COLO829 (cell line): ENCODE measurements at places on chromosomes 16 and 17.
A peak's percentile ranks its signal among the peaks of the same experiment; 100 is the strongest.

- no peak for DNase-seq
These were observed 45.6 kb downstream of the EMP2 start for GRCh38 chr16:10534748-10535147.

GRCh38 chr17:80124351-80124981 is 22.5 kb downstream of the EIF4A3 start:
- DNase-seq = no peak

- no peak for DNase-seq
These were observed 715.7 kb upstream of the SOX9 start for GRCh38 chr17:71405101-71405500.

DNA sequence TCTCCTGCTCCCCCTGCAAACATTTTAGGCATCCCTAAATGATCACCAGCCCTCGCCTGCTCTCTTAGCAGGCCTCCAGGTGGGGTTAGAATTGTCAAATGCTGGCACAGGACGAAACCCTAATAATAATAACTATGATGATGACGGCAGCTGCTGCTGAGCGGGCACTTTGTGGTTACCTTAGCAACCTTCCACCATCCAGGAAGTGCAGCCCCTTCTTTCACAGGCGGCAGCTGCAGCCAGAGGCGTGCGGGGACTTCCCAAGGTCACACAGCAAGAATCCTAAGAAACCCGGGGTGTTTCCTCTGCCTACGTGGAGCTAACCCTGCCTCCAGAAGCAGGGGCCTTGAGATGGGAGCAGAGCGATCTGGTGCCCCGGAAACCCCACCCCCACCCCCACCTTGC is 22.4 kb upstream of the EIF1 start:
- no peak for DNase-seq

GRCh38 chr17:57463103-57463885 is 207.0 kb downstream of the MSI2 start:
- DNase-seq = peak; percentile 89

GRCh38 chr16:49859125-49859811 is 3.4 kb upstream of the ZNF423 start:
- DNase-seq = no peak

DNA sequence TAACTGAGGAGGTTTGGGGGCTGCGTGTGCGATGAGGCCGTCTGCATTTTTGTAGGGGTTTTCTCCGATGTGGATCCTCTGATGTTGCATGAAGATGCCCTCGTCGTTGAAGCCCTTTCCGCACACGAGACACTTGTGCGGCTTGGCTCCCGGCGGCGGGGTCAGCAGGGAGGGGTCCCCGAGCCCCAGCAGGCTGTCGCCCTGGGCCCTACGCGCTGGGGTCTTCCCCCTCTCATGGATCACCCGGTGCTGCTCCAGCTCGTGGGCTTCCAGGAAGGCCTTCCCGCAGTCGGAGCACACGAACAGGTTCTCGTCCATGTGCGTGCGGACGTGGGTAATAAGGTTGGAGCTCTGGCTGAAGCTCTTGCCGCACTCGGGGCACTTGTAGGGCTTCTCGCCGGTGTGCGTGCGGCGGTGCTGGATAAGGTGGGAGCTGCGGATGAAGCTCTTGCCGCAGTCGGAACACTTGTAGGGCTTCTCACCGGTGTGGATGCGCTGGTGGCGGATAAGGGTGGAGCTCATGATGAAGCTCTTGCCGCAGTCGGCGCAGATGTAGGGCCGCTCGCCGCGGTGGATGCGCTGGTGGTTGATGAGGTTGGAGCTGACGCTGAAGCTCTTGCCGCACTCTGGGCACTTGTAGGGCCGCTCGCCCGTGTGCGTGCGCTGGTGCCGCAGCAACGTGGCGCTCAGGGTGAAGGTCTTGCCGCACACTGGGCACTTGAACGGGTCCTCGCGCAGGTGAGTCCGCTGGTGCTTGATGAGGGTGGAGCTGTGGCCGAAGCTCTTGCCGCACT is 4.3 kb downstream of the ZNF629 start:
- no peak for DNase-seq

DNA sequence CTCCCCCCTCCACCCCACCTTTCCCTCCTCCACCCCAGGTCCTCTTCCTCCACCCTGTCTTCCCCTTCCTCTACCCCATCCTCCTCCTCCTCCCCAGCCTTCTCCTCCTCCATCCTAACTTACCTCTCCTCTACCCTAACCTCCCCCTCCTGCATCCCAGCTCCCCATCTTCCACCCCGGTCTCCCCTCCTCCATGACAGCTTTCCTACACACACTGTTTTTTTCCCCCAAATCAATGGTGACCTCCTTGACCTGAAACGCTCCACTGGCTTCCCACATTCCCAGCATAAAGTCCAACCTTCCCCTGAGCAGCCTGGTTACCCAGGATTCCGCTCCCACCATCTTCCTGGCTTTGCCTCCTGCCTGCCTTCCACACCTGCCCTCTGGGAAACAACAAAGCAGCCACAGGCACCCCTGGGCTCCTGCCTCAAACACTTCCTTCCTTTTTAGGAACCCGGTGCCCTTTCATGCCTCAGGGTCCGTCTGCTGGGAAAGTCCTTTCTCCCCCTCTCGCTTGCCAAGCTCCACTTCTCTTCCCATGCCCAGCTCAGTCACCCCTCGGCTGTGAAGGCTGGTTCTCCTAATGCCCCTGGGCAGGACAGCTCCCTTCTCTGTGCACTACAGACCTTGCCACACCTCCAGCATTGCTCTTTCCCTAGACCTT is 2.1 kb downstream of the RGS9 start:
- DNase-seq = no peak

GRCh38 chr17:65198653-65199382 is 61.6 kb downstream of the RGS9 start:
- DNase-seq = peak; percentile 88

DNA sequence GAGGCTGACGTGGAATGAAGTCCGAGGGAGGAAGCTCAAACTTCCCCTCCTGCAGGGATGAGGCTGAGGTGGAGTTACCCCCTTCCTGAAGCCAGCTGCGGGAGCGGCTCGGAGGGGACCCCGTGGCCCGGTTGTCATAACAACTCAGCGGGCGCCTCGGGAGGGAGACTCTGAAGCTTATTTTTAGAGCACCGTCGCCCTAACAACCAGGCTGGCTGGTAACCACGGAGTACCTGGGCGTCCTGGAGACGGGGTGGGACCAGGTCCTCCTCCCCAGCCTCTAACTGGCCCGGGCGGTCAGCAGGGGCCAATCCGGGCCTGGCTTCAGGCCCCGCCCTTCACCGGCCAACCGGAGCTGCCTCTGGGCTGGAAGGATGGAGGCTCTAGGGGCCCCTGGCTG is 27.7 kb downstream of the NECAB2 start:
- DNase-seq = no peak

DNA sequence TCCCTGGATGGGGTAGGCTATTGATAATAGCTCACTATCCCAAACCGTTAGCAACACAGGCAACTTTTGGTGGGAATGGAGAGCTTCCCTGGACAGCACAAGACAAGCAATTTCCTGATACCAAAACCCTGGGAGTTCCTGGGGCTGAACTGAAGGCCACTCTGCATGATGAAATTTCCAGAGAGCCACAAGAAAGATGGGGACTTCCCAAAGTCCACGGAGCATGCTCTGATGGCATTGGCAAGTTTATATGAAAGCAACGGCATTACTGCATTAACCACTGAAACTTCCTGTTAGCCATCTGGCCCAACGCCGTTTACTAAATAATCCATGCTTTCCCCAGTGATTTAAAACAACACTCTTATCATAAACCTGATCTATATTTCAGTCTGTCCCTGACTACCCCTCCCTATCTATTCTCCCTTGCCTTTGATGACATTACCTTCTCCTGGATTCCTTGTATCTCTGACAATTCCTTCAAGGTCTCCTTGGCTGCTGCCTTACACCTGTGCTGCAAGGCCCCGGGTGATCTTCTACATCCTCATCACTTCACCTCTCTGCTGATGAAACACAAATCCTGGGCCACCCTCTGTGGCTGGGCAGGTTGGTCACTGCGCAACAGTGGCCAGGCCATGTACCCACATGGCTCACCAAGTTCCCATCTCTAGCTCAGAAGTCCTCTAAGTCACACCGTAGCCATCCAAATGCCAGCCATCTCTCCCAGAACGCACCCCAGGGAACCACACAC is 108.5 kb upstream of the RCVRN start:
- DNase-seq = no peak

DNA sequence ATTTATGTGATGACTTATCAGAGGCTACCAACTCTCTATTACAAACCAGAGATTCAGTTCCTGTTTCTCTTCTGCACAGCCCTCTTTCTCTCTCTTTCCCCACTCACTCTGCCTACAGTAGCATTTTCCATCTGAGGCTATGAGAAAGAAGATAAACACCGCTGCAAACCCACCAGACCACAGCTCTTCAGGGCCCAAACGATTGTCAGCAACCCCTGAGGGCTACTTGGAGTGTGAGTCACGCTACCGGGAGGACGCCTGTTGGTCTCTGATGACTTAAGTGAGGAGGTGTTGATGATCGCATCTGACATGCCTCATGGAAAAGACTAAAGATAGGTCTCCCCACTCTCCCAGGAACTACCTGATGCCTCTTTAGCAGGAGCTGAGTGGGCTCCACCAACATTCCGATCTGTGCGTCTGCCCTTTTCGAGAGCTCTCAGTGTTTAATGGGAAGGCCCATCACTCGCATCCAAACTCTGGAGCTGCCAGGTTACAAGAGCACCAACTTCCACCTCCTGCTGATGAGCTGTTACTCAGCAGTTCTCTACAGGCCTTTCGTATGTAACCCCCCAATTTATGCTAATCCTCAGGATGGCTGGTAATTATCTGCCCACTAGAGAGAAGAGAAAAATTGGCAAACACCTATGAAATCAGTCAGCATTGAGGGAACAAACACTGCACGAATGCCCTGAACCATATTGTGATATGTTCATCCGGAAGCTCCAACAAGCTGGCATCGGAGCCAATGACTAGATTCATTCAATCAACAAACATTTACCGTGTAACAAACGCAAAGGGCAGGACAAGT is 9.2 kb downstream of the GRIN2A start:
- peak; percentile 44 for DNase-seq

GRCh38 chr17:70478902-70479301 is 309.6 kb downstream of the KCNJ2 start:
- DNase-seq = no peak

GRCh38 chr17:17671369-17672129 is 9.7 kb upstream of the RAI1 start:
- no peak for DNase-seq

DNA sequence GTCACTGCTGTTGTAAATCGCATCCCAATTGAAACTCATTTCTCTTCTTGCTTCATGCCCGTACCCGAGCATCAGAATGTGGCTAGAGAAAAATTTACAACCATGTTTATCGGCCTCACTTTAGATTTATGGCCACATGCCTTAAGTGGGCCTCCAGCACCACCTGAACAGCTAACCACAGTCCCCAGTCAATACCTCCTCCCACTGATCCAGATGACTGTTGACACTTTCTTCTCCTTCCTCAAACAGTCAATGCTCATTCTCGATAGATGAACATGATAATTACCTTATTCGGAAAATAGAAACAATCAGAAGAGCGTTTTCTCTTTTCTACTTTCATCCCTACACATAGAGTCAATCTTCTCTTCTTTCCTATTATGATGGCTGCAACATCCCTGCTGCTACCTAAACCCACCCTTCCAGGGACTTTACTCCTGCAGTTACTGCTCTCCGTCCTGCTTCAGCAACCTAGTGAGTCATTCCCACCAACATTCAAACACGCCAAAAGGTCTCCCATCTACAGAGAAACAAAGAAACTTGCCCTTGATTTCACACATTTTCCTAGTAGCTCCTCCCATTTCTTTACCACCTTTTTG is 416.3 kb upstream of the MAF start:
- DNase-seq = no peak

GRCh38 chr17:77212833-77213777 is 72.3 kb downstream of the SEC14L1 start:
- no peak for DNase-seq

DNA sequence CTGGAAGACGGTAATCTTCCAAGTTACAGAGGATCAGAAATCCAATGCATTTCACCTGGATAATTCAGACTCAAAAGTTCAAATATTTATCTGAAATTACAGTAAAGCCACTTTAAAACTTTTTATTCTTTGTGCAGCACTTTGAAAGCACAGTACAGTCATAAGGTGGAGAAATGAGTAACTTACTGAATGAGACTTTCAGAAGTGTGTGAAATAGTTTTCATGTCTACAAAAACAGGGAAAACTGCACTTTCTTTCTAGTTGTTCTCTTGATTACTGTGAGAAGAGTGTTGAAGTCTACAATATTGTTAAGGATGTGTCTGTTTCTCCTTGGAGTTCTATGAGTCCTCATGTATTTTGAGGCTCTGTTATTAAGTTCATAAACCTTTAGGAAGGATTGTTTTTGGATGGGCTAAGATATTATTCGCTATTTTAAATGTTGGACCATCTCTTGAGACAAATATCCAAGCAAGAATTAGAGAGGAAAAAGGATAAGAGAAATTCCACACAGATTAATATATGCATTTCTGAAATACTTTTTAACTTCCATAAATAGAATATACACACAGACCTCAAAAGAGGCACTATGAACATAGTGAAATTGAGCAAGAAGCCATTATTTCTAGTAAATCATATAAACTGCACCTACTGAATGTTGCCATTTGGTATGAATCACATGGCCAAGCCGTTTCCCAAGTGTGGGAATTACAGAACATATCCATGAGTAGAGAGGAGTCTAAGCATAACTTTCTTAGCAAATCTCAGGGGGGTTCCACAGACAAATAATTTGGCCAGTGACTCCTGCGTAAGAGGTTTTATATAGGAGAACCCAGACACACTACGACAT is 83.6 kb upstream of the PLEKHM1 start:
- no peak for DNase-seq

DNA sequence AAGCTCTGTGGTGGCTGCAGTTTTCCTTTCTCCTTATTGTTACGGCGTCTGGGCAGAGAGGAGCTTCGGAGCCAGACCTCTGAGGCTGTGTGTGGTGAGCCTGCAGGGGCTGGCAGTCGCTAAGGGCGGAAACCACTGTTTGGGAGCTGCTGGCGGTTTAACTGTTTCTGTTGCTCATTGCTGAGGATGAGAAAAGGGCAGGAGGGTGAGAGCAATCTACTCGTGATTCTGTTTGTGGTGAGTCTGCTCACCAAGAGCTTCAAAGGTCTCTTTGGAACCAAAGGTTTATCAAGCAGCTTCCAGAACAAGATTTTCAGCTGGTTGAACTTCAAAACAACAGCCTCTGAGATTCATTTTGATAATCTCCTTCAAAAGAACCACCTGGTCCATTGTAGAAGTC is 143.9 kb downstream of the ANKFN1 start:
- DNase-seq = no peak
